Sciatic nerve (tissue), 2 donors: ENCODE measurements at places on chromosomes 11 and 22.

GRCh38 chr11:131246663-131247062 is 123.8 kb upstream of the NTM start:
- DNase-seq, result no peak

DNA sequence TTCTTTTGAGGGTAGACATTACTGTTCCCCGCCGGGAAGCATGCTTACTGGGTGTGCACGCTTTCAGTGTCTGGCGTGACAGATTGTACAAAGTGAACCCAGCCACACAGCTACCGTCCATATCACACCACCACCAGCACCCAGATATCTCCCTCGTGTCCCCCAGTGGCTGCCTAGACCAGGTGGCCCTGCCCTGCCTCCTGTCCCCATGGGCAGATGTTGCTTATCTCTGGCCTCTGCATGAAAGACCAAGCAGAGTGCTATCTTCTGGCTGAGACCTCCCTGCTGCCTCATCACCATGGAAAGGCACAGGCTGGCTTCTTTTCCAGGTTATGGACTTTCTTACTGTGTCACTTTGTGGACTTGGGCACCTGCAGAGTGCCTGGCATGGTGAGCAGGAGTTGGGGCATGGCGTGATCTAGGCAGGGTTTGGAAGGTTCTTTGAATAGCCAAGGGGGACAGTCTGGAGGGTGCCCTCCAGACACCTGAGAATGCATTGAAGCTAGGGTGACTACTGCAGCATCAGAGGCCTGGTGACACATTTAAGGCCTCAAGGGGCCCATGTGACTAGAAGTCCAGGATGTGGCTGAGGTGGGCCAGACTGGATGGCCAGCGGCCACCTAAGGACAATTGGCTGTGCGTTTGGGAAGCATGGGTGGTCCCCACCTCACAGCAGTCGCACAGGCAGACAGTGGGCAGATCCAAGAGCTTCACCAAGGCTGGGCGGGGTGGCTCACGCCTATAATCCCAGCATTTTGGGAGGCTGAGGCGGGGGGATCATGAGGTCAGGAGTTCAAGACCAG is 4.7 kb downstream of the TANGO2 start:
- DNase-seq, result no peak

- DNase-seq, result no peak
Measured at GRCh38 chr11:112024178-112024772, 933 bp upstream of the DLAT start.

GRCh38 chr11:112524798-112525197 is 264.1 kb upstream of the PLET1 start:
- DNase-seq, result no peak

DNA sequence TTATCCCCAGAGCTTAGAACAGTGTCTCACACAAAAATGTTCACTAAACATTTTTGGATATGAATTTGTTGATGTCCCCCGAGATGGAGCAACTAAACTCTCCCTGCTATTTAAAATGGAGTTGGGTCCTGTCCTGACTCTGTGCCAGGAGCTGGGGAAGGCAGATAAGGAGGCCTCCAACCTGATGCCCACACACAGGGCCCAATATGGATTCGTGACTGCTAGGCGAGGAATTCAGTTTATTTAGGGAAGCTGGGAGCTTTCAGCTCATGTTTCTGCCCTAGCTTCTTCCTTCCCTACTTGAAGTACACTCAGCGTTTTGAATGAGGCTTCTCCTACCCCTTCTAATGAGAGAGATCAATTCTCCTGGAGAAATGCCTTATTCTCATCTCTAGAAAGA is 373.0 kb upstream of the LARGE1 start:
- no peak for DNase-seq

GRCh38 chr11:77403211-77403610 is 70.7 kb downstream of the PAK1 start:
- DNase-seq, result no peak

DNA sequence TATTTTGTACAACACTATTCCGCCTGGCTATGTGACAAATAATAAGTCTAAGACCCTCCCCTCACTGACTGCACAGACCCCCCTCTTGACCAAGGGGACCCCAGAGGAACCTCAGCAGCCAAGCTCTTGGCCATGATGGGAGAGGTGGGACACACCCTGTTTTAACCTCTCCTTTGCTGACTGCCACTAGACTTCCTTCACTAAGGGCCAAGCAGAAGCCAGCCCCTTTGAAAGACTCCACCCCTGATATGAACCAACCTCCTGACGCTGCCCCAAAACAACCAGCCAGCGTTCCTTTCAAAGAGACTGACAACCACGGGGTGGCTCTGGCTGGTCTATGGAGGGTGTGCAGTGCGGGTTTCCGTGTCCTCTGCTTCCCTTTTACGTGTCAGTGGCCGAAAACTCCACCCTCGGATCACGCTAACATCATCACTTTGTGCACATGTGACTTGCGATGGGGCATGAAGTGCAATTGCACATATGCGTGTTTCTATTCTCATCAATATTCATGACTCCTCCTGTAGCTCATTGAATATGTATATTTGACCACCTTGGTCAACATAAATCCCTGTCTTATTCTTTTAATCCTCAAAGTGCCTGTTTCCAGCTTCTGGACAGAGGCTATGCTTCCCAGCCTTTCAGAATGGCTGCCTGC is 643.9 kb downstream of the TBC1D22A start:
- no peak for DNase-seq

- no peak for DNase-seq
Measured at GRCh38 chr22:47129902-47130635, 367.6 kb downstream of the TBC1D22A start.

- no peak for DNase-seq
Measured at GRCh38 chr11:6438979-6439571, 1.7 kb downstream of the HPX start.

DNA sequence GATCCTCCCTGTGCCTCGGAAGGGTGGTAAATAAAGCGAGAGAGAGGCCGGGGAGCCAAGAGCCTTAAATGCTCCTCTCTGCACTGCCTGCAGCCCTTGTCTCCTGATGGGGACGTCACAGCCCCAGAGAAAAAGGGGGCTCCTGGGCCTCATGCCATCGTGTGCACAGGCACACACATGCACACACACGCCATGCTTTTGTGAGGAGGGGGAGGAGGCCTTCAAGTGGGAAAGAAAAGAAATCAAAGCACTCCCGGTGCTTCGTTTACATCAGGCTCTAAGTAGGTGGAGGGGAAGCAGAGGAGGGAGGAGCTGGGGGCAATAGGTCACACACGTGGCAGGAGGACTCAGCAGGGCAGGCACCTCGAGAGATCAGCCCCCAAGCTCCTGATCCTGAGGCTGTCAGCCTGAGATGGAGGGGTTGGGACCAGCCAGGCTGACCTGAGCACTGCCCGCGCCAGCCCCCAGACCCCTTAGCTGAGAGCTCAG is 68.2 kb upstream of the NECTIN1 start:
- DNase-seq, result no peak

DNA sequence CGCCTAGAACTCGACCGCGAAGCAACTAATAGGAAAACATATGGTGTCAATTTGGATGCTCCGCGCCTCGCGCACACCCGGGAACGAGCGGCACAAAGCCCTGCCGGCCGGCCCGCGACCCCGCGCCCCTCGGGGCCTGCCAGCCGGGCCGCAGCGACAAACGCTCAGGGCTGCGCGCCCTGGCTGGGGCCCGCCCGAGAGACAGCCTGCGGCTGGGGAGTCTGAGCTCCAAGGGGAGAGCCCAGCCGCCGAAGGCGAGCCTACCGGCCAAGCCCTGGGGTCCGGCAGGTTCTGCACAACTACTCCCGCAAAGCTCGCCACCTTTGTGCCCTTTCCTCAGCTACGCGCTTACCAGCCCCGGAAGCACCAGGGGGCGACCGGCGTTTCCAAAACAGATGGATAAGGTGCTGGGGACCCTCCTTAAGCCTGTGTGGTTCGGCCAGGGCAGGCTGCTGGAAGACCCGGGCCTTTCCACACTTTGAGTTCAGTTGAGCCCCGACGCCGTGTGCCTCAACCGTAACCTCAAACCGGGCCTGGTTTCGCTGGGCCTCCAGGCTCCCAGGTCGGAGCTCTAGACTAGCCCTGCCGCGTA is 6.0 kb downstream of the PAX6 start:
- no peak for DNase-seq

DNA sequence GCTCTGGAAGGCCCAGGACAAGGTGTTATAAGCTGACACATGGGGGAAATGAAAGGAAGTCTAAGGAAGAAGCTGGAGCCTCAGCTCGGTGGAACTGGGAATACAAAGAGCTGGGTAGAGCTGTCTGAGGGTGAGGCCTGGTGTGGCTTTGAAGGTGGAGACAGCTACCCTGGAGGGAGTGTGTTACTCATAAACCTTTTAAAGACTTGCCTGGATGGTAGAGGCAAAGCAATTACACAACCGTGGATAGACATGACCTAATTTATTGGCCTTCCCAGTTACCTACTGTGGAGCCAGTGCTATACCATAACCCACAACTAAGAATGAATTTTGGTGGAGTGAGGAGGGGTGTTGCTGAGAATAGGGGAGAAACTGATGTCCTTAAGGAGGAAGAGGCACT is 22.6 kb downstream of the EXPH5 start:
- no peak for DNase-seq

DNA sequence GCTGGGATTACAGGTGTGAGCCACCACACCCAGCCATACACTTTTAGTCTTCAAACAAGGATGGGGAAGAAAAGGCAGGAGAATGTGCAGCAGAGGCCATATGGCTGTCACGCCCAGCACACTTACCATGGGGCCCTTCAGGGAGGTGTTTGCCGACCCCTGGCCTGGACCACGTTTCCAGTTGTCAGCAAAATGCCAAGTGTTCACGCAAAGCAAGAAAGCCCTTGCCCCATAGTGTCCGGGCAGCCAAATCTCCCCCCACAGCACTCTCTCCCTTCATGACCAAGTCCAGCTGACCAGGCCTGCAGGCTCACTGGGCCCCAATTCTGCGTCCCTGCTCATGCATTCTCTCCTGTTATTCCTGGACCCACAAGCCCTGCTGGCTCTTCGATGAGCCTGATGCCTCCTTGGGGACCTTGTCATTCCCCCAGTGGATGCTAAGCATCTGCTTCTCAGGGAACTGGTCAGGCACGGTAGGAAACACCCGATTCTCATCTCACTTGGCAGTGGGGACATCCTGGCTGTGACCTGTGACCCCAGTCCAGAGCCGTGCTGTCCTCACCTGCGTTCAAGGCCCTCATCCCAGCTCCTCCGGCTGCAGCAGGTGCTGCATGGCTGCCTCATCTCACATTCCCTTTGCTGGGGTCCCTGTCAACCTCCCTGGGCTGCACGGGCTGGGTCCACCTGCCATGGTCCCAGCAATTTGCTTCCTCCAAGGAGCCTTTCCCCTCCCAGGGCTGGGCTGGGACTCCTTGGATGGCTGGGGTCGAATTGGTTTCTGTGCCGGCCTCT is 96.4 kb downstream of the CTTN start:
- DNase-seq, result no peak

GRCh38 chr22:39236321-39237317 is 8.2 kb downstream of the PDGFB start:
- no peak for DNase-seq

DNA sequence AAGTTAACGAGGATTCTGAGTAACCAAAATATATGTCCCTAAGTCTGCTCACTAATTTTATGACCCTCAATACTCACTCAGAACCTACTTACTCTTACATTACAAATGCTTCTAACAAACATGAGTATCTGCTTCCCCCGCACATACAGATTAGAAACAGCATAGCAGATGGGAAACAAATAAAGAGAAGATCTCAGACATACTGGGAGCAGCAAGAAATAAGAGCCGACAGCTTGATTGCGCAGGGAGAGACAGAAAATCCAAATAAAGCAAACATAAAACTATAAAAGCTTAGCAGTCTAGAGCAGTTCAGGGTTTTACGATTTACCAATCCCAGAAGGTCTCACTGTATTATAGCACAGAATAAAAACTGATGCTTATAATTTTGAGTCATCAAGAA is 89.1 kb upstream of the DBX1 start:
- DNase-seq, result no peak

GRCh38 chr11:126748793-126749192 is 251.8 kb downstream of the KIRREL3 start:
- DNase-seq, result no peak
